Common myeloid progenitor, CD34-positive (primary cell): ENCODE measurements at places on chromosomes 12 and 14.

DNA sequence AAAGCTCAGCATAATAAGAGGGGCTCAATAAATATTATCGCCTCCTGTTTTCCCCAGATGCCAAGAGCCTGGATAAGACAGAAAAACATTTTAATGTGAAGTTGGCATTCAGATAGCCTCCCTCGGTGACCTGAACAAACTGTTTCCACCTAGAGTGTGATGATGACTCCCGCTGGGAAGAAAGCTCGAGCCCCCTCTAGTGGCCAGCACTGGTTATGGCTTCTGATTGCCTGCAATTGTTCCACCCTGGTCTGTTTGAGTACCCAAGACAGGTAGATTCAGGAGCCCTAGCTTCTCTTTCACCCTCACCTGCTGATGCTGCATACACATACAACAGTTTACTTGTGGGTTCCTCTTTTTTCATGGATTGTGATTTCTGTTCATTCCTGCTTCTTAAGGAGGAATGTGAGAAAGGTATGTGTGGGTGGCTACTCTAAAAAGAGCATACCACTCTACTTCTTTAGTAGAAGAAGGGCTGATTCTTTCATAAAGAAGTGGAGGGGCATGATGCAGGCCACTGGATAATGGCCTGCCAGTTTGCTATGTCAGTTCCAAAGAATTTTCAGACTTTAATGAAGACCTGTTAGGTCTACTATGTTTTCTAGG, 6.4 kb downstream of the ERG28 start:
- H3K27ac ChIP-seq, result no peak overlapping the region
- no peaks in the 10 kb centered on the region for H3K27me3 ChIP-seq
- H3K4me3 ChIP-seq, result no peak overlapping the region
- H3K4me1 ChIP-seq, result no peaks in the 10 kb centered on the region
- H3K36me3 ChIP-seq, result peaks cover 68% of the 10 kb centered on the region

DNA sequence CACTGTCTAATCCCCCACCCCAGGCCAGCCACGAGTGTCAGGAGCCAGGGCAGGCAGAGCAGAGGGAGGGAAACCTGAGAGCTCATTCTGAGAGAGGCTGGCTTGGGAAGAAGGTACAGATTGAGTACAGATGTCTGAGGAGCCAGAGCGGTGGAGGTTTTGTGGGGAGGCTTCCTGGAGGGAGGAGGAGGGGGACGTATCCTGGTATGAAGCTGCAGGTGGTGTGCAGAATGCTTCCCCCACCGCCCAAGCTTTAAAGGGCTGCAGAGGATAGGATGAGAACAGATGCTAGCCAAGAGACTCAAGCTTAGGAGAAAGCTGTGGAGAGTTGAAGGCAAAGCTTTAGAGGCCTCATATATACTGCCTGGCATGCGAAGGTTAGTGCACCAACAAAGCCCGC, 3.2 kb upstream of the TAMALIN start:
- H3K27me3 ChIP-seq, result no peaks in the 10 kb centered on the region
- no peak overlapping the region for H3K4me3 ChIP-seq
- H3K4me1 ChIP-seq, result peaks cover 37% of the 10 kb centered on the region
- H3K36me3 ChIP-seq, result peaks cover 2% of the 10 kb centered on the region

GRCh38 chr14:95527387-95528002, 7.4 kb upstream of the GLRX5 start:
- H3K4me3 ChIP-seq, result no peak overlapping the region
- no peaks in the 10 kb centered on the region for H3K27me3 ChIP-seq
- peak; percentile 65 for DNase-seq
- no peak overlapping the region for H3K27ac ChIP-seq
- H3K4me1 ChIP-seq, result peaks cover 17% of the 10 kb centered on the region

GRCh38 chr14:84458881-84459280, 1071.1 kb upstream of the FLRT2 start:
- no peak overlapping the region for H3K4me3 ChIP-seq
- H3K27me3 ChIP-seq, result no peaks in the 10 kb centered on the region
- no peaks in the 10 kb centered on the region for H3K36me3 ChIP-seq
- H3K27ac ChIP-seq, result no peak overlapping the region

DNA sequence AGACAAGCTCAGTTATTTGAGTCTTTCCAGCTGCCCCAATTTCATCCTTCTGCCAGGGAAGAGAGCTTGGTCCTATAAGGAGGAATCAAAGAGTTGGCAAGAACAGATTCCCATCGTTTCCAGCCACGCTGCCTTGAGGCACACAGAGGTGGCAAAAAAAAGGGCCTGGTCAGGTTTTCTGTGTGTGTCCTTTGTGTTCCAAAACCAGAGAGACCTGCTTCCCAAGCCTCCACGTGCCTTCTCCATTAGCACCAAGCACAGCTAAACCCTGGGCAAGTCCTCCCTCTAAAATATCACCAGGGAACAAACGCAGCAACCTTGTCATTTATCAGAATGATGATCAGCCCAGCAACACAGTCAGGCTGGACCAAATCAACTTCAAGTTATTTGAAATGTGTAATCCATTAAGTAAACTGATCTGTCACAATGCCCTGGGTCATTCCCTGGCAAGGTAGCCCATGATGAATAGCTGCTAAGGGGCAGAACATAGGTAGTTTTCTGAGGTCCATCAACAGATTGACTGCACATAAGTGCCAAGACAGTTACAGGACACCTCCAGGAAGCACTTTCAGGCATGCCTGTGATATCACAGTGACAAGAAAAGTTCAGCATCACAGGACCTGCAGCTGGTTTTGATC, 28.6 kb upstream of the C12orf42 start:
- H3K27ac ChIP-seq, result no peak overlapping the region
- H3K4me1 ChIP-seq, result no peaks in the 10 kb centered on the region
- no peaks in the 10 kb centered on the region for H3K27me3 ChIP-seq
- no peak overlapping the region for H3K4me3 ChIP-seq
- no peak for DNase-seq
- no peaks in the 10 kb centered on the region for H3K36me3 ChIP-seq

DNA sequence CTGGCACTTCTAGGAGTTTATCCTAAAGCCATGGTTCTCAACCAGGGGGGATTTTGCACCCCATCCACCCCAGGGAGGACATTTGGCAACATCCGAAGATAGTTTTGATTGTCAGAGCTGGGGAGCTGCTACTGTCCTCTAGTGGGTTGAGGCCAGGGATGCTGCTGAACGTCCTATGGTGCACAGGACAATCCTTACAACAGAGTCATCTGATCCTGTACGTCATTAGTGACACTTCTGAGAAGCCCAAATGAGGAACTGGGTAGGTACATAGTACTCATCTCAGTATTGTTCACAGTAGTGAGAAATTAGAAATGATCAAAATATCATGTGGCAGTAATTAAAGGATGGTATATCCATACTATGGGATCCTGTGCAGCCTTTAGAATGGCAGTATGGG, 185.1 kb downstream of the CHST11 start:
- H3K4me3 ChIP-seq, result no peak overlapping the region
- peak; percentile 61 for DNase-seq
- H3K27me3 ChIP-seq, result no peaks in the 10 kb centered on the region
- peaks cover 52% of the 10 kb centered on the region for H3K4me1 ChIP-seq
- no peak overlapping the region for H3K27ac ChIP-seq

- no peak for DNase-seq
- H3K4me3 ChIP-seq, result no peak overlapping the region
- no peaks in the 10 kb centered on the region for H3K4me1 ChIP-seq
- H3K27me3 ChIP-seq, result no peaks in the 10 kb centered on the region
Observed at GRCh38 chr12:42630314-42630713, 40.8 kb upstream of the PRICKLE1 start.

DNA sequence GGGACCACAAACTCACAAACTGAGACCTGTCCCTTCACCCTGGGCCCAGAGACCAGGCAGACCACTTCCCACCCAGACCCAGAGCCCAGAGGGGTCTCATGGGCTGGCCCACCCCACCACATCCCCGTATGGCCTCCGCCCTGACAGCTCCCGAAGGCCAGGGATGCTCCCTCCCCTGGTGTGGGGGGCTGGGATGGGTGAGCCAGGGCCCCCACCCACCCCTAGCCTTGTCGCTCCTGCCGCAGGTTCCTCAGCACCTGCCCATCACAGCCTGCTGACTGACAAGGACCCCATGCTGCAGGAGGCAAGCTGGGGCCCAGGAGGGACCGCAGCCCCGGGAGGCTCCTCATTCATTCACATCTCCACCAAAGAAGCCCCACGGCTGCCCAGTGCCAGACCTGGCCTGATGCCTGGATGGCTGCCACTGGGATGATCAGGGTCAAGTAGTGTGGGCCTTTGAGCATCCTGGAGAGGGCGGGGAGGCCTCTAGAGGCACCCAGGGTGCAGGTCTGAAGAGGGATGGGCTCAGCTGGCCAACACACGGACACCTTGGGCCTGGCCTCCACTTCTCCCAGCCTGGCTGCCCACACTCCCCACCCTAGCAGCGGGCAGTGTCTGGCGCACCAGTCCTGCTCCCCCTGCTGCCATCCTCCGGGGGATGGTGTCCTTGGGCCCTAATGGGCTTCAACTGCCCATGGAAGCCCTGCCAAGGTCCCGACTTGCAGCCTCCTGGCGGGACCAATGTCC, 24.7 kb upstream of the GPR132 start:
- H3K4me1 ChIP-seq, result no peaks in the 10 kb centered on the region
- H3K27ac ChIP-seq, result no peak overlapping the region
- H3K27me3 ChIP-seq, result peaks cover 9% of the 10 kb centered on the region
- no peak overlapping the region for H3K4me3 ChIP-seq
- H3K36me3 ChIP-seq, result no peaks in the 10 kb centered on the region
